LNCaP clone FGC (cell line): ENCODE measurements at places on chromosomes 7 and 10.

GRCh38 chr7:128011131-128011661, 20.0 kb downstream of the LRRC4 start:
- no peak for DNase-seq

DNA sequence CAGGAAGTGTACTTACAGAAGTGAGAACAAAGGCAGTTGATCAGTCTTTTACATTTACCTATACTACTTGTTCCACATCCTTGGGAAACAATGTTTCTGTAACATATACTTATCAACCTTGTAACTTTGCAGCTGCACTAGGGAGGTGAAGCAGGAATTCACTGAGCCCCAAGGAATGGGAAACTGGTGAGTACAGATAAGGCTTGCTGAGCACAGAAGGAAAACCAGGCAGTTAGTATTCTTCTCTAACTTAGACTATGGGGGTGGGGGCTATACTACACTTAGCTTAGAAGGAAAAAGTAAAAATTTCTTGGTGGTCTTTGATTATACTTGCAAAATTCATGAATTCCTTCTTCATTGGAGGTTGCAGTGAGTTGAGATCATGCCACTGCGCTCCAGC, 6.9 kb upstream of the ZNF33A start:
- no peak for DNase-seq

GRCh38 chr10:124339119-124340032, 79.3 kb downstream of the OAT start:
- no peak for DNase-seq

DNA sequence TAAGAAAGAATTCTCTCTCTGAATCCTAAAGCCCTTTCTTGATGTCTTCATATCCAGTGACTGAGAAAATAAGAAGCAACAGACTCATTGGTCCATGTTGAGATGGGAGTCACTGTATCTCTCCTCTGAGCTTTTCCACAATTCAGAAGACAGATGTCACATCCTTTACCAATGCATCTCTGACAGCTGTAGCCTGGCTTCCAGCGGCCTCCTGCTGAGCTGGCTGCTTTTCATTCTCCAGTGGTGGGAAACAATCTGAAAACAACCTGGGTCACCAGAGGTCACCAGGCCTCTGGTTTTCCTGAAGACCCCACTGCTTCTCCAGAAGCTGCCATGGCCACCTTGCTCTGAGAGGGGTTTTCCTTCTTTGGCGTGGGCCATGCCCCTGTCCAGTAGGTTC, 18.3 kb upstream of the RPA3 start:
- no peak for DNase-seq

DNA sequence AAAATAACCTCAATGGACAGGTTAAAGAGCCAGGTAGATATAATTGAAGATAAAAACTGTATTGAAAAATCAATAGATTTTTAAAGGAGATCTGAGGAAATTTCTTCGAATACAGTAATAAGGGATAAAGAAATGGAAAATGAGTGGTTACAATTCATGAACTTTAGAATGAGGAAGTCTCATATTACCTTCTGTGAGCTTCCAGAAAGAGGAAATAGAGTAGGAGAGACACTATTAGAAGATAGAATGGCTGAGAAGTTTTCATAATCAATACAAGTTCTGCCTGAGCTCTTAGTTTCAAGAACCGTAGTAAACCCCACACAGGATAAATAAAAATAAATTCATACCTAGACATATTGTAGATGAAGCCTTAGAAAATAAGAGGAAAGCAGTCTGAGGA, 11.5 kb downstream of the SDK1 start:
- DNase-seq = no peak
